Substantia nigra (tissue), 51 donors: ENCODE measurements at places on chromosomes 6 and 20.

- no peak for DNase-seq
These were observed 7.5 kb downstream of the DIDO1 start for GRCh38 chr20:62918831-62919230.

DNA sequence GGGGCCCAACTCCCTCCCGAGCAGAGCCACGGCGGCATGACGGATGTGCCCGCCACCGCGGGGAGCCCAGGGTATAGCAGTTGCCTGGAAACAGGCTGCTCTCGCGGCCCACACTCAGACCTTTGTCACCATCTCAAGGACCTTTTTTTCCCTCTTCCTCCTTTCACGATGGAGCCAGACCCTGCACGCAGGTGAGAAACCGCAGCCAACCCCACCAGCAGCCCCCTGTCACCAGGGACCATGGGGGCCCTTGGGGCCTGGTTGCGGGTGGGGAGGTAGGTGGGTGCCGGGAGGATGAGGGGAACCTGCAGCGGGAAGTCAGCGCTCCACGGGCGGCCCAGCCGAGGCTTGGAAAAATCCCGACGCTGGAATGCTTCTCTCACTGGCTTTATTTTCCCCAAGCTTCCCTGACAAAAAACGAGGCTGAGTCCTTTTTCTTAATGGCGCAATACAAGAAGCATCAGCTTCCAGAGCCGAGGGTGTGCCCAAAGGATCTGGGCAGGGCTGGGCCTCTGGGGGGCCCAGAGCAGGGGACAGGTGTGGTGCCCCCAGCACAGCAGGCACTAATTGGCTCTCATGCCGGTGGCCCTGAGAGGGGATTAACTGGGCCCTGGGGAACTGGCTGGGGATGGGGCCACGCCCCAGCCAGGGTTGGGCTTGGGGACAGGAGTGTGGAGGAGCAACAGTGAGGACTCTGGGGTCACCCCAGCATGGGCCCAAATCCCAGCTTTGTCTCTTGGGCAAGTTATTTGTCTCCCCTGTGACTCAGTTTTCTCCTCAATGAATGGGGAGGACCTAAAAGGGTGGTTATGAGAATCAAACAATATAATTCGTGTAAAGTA is 23.9 kb downstream of the NOL4L start:
- DNase-seq: no peak

GRCh38 chr6:41706876-41707564 is 28.4 kb downstream of the TFEB start:
- peak; percentile 54 for DNase-seq

DNA sequence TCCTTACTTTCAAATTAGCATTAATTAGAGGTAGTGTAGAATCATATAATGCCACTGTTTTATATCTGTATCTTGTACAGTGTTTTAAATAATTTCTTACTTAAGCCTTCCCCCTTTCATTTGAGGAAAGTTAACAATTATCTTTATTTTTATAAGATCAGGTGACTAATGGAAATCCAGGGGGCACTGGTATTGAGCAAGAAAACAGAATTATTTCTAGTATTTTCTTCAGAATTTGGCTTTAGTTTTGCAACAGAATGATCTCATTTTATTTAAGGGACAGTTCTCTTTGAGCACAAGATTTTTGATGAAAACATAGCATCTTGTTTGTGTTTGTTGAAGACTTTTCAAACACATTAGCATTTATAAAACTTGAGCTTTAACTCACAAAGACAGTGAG is 55.9 kb downstream of the RNF217 start:
- DNase-seq: no peak

GRCh38 chr6:131363947-131364834 is 208.8 kb upstream of the ARG1 start:
- no peak for DNase-seq

GRCh38 chr20:35065181-35065580 is 27.4 kb downstream of the TRPC4AP start:
- DNase-seq: no peak

GRCh38 chr6:42702200-42702599 is 20.2 kb downstream of the PRPH2 start:
- DNase-seq: no peak

DNA sequence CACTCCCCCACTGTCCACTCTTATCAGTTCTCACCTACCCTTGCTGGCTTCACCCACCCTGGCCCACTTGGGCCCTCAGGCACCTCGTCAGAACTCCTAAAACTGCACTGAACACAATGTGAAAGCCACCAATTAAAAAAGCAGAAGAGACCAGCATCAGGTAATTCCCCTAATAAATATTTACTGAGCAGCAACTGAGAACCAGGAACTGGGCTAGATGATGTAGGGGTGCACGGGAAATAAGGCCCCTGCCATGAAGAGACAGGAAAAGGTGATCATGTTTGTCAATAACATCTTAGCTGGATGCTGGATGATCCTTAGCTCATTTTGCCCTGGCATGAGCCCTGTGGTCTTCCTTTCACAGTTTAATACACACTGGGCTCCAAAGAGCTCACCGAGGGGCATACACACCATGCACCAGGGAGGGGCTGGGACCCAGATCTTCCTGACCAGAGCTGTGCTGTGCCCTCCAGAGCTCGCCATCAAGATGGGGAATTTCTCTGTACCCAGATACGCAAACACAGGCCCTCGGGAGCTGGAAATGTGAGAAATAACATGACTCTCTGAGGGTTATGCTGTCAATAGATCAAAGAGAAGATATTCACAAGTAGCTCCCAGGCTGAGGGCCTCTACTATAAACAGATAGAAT is 113.6 kb upstream of the SLC22A16 start:
- DNase-seq: no peak

GRCh38 chr20:62355516-62355877 is 11.6 kb downstream of the LAMA5 start:
- DNase-seq: no peak

GRCh38 chr6:156839591-156840001 is 62.4 kb downstream of the ARID1B start:
- DNase-seq: no peak

GRCh38 chr20:43472671-43473380 is 15.1 kb downstream of the SRSF6 start:
- DNase-seq: no peak

GRCh38 chr6:106359959-106360409 is 533 bp upstream of the CRYBG1 start:
- no peak for DNase-seq

DNA sequence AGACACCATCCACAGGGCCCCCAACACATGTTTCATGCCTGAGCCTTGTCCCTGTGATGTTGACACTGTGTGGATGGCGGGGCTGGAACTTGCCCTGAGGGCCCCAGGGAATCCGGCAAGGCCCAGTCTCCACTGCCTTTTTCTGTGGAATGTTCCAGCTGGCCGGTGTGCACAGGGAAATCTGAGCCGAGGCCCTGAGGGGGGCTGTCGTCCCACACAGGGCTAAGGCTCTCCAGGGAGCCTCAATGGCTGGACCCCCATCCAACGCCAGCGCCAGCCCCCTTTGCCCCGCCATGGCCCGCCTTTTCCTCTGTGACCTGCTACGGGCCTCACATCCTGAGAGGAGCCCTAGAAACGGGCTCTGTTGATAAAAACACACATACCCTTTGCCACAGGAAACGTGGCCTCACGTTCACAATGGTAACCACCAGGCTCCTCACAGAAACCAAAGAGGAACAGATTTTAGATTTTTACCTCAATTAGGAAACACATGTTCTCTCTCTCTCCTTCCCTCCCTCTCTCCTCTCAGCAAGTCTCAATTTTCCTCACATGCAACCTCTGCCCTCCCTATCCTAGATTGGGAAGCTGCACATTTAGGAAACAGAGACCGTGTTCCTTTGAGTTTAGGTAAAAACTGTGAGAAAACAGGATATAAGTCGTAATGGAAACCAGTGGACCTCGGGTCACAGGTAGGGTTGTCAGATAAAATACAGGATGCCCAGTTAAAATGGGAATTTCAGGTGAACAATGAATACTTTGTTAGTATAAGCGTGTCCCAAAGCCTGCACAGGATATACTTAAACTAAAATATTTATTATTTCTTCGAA is 13.7 kb upstream of the ZNF831 start:
- no peak for DNase-seq

DNA sequence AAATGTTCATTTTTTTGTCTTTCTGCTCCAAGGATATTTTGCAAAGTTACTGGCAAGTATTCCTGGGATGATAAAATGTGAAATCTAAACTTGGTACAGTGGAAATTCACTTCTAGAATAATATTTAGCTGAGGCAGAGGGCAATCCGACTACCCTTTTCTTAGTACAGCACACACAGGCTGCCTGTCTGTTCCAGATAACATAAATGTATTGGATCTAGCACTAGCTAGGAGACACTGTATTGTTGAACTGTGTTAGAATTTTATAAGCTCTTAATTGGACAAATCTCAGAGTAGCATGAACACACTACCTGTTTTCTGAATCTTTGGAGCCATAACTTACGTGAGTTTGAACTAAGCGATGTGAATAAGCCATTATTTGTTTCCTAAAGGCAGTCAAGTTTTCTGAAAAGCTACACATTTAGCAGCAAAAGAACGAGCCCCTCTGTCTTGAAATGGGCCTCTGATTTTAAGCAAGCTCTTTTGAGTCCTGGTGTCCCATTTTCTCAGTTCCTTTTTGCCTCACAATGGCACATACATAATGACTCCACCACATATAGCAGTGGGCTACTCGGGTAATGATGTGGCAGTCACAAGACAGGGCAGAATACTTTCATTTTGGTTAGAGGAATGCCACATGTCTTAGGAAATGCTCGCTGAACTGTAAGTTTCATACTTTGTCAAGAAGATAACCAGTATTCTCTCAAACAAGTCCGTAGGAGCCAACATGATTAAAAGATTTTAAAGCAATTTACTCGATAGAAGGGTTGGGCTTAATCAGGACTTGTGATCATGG is 116.5 kb upstream of the ESR1 start:
- DNase-seq: no peak

GRCh38 chr6:142707255-142707654 is 237.7 kb downstream of the HIVEP2 start:
- DNase-seq: no peak

GRCh38 chr6:6753301-6753700 is 164.8 kb downstream of the LY86 start:
- DNase-seq: no peak

DNA sequence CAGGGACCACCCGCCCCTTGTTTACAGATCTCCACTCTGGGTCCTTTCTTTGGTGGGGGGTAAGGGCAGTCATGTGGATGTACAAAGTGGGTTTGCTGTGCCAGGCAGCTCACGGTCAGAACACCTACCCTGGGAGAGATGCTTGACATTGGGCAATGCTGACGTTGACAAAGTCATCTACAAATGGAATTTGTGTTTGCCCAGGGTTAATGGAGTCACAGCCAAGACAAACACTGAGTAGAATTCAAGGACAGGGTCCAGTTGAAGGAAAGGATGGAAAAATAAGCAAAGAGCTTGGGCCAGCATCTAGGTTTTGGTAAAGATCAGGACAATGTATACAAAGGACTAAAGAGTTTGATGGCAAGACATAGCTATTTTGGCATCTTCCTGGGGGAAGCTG is 54.7 kb downstream of the MOCS1 start:
- DNase-seq: no peak

GRCh38 chr6:2218866-2219265 is 26.5 kb downstream of the GMDS start:
- DNase-seq: no peak

GRCh38 chr6:100078509-100078908 is 84.5 kb upstream of the MCHR2 start:
- DNase-seq: no peak
